Adrenal gland (tissue), 19 donors: ENCODE measurements at places on chromosomes 11 and 22. TPM values are rescaled to one million over a fixed set of nuclear protein-coding genes. Genes with fewer than 3 reads are reported as not detected.

DNA sequence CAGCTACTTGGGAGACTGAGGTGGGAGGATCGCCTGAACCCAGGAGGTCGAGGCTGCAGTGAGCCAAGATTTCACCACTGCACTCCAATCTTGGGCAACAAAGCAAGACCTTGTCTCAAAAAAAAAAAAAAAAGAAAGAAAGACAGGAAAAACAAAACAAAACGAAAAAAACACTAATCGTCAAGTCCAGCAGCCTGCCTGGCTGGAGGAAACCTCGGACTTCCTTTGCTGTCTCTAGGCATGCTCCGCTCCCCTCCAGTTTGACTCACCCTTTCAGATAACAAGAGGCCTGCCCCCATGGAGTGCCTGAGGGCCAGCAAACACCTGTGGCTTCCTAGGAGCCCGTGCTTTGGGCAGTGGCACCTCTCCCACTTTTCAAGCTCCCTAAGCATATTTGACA is 28.8 kb upstream of the CHKA start:
- DNase-seq: peak; percentile 88

DNA sequence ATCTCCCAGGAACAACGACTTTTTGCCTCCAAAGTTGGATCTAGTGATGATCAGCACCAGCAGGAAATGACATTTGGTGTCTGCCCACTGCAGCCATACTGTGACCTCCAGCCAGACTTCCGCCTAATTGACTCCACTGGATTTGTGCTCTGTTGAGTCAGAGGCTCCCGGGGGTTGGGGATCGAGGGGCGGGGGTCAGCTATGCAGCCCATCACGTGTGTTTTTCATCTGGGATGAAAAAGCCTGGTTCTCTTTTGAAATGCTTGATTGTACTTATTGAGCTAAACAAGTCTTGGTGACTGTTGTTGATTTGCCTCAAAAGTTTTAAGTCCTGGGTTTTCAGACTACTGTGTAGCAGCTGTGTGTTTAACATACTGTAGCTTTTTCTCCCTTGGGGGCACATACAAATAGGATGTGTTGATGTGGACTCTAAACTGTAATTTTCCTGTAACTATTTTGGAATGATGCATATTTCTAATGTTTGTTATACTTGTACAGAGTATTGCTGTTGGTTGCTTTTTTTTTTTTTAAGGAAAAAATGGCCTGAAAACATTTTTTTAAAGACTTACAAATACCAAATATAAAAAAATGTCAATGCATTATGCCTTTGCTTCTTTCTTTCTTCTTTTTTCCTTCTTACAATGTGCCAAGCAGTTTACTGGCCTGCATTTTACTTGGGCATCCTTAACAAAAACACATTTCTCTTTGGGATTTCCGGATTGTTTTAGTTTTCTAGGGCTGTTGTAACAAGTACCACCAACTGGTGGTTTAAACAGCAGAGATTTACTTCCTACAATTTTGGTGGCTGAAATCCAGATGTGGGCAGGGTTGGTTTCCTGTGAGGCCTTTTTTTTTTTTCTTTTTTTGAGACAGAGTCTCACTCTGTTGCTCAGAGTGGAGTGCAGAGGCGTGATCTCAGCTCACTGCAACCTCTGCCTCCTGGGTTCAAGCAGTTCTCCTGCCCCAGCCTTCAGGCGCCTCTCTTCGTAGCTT is 46.1 kb upstream of the OR4B1 start:
- DNase-seq: no peak

GRCh38 chr22:46280999-46281623 is 13.3 kb downstream of the TTC38 start:
- no peak for DNase-seq

DNA sequence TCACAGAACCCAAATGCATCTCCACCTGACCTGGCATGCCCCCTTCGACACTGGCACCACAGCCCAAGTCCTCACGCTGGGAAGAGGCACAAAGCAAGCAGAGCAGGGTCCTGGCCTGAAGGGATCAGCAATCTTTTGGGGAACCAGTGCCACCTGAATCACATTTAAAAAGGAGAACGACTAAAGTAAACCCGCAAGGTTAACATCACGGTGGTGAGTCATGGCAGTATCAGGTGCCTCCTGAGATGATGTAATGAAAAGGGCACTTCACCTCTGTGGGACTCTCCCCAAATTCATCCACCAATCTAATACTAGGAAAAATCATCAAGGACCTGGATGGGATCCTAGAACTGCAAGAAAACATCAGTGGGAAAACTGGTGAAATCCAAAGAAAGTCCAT is 44.9 kb downstream of the PACSIN2 start:
- DNase-seq: no peak

- no peak for DNase-seq
These were observed 10.4 kb upstream of the YWHAH start for GRCh38 chr22:31933816-31934482.

- no peak for DNase-seq
These were observed 100.3 kb downstream of the ZNF280B start for GRCh38 chr22:22408269-22408668.

- peak; percentile 34 for DNase-seq
These were observed 16.3 kb downstream of the OR2AG2 start for GRCh38 chr11:6755303-6755952.

GRCh38 chr11:64384028-64384737 is 25.2 kb downstream of the RPS6KA4 start:
- peak; percentile 72 for DNase-seq

- peak; percentile 60 for DNase-seq
These were observed 4.3 kb upstream of the OSBPL5 start for GRCh38 chr11:3169255-3170043.

ABTB2 gene
- total RNA-seq: 5.7 TPM

C22orf23 gene
- total RNA-seq: 0.84 TPM
